ENCODE measurements at places on chromosomes 5 and 9.

GRCh38 chr5:128532127-128532526, 5.9 kb downstream of the FBN2 start:
- DNase-seq, result no peak

- no peak for DNase-seq
Observed at GRCh38 chr9:105283795-105284194, 39.3 kb downstream of the SLC44A1 start.

- DNase-seq, result no peak
Observed at GRCh38 chr9:85290019-85290418, 451.7 kb downstream of the AGTPBP1 start.

- no peak for DNase-seq
Observed at GRCh38 chr5:106720367-106720766, 950.4 kb downstream of the EFNA5 start.

All from HCEC 1CT (cell line).